Stimulated activated CD4-positive, alpha-beta T cell treated with anti-CD3 and anti-CD28 coated beads, Interleukin-4, amount 100 ng/mL, for 4 hours (primary cell): ENCODE measurements at places on chromosomes 3 and 15.

- DNase-seq: no peak
Measured at GRCh38 chr3:146246526-146246925, 4.4 kb downstream of the PLSCR4 start.

- DNase-seq: no peak
Measured at GRCh38 chr3:170480111-170480510, 61.4 kb downstream of the CLDN11 start.

- DNase-seq: no peak
Measured at GRCh38 chr3:17469520-17469919, 272.9 kb downstream of the TBC1D5 start.

DNA sequence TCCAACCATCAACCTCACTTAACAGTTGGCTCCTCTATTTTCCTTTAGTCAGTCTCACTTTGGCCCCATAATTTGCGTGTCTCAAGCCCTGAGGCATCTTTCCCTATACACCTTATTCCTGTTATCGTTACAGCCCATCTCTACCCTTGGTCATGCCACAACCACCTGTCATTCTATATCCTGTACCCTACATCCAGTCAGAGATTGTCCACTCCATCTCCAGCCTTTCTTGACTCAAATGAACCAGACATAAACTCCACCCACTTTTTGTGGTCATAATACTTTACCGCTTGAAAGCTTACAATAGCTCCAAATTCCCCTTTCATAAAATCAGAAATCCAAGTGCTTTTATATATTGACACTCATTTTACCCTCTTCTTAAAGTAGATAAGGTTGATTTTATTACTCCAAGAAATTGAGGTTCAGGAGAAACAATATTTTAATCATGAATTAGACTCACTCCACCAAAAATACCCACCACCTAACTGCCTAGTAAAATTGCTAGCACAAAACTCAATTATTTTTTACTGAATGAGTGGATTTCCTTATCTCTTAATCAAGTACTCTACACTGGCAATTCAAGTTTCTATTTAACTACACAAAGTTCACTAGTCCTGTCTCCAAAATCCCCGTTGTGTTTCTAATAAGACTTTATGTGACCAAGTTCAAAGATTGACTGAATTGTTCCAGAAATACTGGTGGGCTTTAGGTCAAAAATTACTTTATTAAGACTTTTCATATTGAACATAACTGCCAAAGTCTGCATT lies 9.1 kb downstream of the CCR4 start:
- no peak for DNase-seq

GRCh38 chr3:17238023-17238422 lies 353.3 kb downstream of the PLCL2 start:
- no peak for DNase-seq

GRCh38 chr3:24400015-24400414 lies 94.6 kb downstream of the THRB start:
- no peak for DNase-seq

DNA sequence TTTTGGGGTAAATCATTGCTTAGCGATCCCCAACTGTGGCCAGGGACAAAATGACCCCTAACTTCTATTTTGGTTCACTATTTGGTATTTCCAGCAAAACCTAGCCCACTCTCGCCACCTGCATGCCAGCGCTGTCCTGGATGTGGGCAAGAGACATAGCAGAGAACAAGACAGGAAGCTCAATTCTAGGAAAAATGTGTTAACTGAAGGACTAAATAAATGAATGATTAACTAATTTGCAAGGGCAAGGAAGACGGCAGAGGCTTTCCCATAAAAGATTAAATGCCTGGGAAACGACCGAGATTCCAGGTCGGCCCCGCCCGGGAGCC lies 408 bp downstream of the NICN1 start:
- no peak for DNase-seq

GRCh38 chr3:21754839-21755238 lies 3.8 kb upstream of the ZNF385D start:
- no peak for DNase-seq

DNA sequence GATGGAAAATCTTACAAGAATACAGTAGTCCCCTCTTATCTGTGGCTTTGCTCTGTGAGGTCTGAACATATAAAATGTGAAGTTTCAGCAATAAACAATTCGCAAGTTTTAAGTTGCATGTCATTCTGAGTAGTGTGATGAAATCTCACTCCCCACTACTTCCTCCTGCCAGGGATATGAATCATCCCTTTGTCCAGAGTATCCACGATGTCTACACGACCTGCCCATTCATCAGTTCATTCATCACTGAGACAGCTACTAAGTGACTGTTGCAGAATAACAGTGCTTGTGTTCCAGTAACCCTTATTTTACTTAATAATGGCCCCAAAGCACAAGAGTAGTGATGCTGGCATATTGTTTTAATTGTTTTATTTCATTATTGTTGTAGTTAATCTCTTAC lies 489.2 kb upstream of the UBE2E2 start:
- DNase-seq: no peak

DNA sequence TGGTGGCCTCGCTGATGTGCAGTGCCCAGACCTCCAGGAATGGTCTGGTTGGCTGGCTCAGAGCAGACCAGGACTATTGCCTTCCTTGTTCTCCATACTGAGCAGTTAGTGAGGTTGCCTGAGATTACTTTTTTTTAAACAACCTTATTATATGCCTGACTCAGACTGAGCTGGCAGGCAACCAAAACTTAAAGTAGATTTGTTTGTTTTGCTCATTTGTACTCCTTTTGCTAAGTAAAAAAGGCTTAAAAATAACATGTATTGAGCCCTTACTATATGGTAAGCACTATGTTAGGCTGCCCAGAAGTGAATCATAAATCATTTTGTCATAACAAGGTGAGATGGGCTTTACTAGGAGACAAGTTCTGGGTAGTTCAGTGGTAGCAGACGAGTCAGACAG lies 92.4 kb downstream of the GHSR start:
- no peak for DNase-seq

DNA sequence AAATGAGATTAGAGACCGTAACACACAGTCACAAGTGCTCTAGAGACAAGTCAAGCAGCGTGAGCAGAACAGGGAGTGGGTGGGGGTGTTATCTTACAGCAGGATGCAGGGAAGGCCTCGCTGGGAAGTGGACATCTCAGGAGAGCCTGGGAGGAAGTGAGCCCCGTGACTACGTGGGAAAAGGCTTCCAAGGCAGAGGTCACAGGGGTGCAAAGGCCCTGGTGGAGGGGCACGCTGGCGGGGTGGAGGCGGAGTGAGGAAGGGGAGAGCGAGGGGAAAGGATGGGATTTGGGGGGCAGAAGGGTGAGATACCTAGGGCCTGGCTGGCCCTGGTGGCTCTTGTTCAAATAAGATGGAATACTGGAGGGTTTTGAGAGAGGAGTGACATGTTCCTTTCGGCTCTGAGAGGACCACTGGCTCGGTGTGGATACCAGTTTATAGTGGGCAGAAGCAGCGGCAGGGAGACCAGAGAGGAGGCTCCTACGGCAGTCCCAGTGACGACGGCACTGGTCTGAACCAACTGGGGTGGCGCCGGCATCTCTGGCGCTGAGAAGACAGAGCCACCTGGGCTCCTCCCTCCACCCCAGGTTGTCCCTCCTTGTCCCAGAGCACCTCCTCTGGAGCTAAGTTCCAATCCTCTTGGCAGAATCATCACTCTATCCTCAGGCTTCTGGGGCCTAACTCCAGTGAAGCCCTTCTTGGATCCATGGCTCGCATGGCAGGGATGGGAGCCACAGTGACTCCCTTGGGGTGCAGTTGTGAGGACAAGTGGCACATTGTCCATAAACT lies 266.2 kb upstream of the LYSMD4 start:
- DNase-seq: no peak

- DNase-seq: no peak
Measured at GRCh38 chr3:134791992-134792391, 3.1 kb upstream of the EPHB1 start.

GRCh38 chr15:101023501-101024072 lies 104.4 kb downstream of the LRRK1 start:
- DNase-seq: no peak

- DNase-seq: no peak
Measured at GRCh38 chr15:34773013-34773412, 18.2 kb upstream of the GJD2 start.

- DNase-seq: no peak
Measured at GRCh38 chr3:172524611-172525010, 1.4 kb upstream of the TNFSF10 start.

DNA sequence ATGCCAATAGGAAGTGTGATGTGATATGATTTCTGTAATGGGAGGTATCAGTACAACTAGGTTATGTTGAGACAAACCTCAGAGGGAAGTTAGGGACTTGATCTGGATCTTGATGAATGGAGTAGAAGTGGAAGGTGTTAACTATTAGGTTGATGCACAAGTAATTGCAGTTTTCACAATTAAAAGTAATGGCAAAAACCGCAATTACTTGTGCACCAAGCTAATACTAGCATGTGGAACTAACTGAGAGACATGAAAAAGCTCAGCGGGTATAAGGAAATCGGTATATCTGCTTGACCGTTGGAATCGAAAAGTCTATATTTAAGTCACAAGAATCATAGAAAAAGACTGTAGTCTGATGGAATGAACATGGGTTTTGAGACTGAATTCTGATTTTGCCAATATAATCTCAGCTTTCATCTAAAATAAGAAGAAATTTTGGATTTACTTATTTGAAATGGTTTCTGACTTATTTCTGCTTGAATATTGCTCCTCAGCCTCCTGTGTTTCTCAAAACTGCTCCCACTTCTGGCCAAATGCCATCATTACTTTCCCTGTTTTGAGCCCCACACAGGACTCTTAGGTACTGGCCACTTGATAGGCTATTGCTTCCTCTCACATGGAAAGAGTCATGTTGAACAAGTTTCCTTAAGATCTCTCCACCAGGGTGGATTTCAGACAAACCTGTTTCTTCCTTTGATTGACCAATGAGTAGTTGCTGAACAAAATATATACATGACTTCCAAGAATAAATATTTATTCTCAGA lies 271.5 kb upstream of the COL8A1 start:
- no peak for DNase-seq

DNA sequence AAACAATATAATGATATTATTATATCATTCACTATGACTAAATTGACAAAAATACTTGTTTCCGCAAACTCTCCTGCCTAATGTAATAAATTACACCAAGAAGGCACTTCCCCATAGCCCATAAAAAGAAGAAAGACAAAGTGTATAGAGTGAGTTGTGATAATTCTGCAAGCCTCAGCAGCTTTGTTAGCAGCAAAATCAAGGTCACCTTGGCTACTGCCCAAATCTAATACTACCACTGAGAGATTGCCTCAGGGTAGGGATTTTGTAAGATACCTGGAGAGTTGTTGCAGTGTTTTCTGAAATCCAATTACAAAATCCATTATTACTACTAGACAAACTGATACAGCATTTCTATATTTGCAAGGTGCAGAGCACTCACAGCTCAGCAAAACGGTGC lies 503.5 kb downstream of the FGF12 start:
- DNase-seq: no peak

DNA sequence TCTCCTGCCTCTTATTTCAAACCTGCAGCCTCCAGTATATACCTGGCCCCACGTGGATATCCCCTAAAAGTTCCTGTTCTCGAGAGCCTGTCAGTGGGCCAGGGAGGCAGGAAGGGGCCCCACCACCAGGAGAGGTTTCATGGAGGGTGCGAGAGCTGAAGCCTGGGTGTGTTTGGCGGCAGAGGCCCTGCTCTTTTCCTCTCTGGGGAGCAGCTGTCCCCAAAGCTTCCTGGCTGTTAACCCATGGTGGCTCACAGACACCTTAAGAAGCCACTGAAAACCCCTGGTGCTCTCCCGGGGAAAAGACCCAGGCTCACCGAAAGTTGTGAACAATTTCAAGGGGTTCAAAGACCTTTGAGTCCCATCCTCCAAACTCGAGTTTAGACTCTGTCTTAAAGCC lies 1.1 kb downstream of the PRRT3 start:
- no peak for DNase-seq

- DNase-seq: no peak
Measured at GRCh38 chr3:111471831-111472230, 70.2 kb upstream of the CD96 start.

DNA sequence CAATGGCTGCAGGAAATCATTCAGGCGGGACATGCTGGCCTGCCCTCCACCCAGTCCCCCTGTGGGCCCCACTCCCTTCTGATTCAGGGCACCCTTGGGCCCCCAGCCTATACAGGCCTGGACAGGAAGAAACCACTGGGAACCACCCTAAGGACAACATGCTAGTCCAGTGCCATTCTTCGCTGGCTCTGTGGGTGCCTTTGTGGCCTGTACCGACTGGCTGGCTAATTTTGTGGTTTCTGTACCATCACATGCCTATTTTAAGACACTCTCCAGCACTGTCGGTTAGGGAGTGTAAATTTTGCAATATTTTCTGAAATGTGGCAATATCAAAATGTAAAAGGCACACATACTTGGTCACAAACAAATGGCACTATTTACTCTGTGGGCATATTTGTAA lies 61.4 kb upstream of the POLG start:
- no peak for DNase-seq

GRCh38 chr15:29676961-29677402 lies 145.3 kb downstream of the TJP1 start:
- no peak for DNase-seq

- DNase-seq: no peak
Measured at GRCh38 chr3:177197727-177198460, 612 bp upstream of the TBL1XR1 start.

GRCh38 chr15:74127255-74127953 lies 3.0 kb upstream of the ISLR2 start:
- DNase-seq: peak; percentile 90

- DNase-seq: no peak
Measured at GRCh38 chr3:85304360-85304964, 345.7 kb downstream of the CADM2 start.

DNA sequence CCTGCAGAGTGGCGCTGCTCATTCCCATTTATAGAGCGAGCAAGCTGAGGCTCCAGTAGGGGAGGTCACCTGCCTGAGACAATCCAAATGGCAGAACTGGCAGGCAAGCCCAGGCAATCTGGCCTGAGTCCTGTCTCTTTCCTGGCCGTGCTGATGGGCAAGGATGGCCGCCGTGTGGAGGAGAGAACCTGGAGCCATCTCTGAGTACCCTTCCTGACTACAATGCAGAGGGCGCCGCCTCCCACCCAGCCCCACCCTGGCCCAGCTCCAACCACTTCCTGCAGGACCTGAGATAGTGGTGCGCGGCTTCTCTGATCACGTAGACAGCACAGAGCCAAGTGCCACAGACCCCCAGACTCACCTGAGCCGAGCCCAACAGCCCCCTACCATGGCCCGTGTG lies 7.0 kb downstream of the TLR9 start:
- DNase-seq: no peak

- DNase-seq: no peak
Measured at GRCh38 chr15:25170113-25170731, 215.4 kb downstream of the SNRPN start.
